Stomach (tissue), 19 donors: ENCODE measurements at places on chromosomes 5 and 9. TPM values are rescaled to one million over a fixed set of nuclear protein-coding genes. Genes with fewer than 3 reads are reported as not detected.

Gene TTLL11
- total RNA-seq = 4.2 TPM

DNA sequence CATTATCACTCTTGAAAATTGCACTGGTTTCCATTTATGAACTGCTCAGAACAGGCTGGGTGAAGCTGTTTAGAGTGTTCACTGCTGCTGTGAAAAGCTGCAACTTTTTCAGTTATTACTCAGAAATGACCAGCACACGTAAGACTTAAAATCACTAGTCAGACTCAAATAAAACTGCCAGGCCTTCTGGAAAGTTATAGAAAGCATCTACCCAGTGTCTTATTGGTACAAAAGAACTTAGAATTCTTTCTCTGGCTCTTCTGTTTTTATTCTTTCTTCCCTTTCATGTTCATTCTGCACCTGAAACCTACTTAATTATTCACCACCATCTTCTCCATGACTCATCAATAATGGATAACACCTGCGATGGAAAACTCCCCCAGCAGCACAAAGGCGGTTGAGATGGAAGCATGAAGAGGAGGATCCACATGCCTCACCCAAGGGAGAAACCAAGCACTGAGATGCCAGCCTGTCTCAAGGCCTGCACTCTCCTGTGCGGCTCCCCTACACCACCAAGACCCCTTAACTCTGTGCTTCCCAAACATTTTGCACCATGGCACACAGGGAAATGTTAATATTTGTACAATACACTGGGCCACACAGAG, 171.9 kb downstream of the ENTREP1 start:
- no peak overlapping the region for H3K27ac ChIP-seq
- H3K36me3 ChIP-seq = no peaks in the 10 kb centered on the region
- H3K4me1 ChIP-seq = no peaks in the 10 kb centered on the region
- no peak for DNase-seq

- no peak overlapping the region for H3K27ac ChIP-seq
- DNase-seq = no peak
- no peaks in the 10 kb centered on the region for H3K27me3 ChIP-seq
- H3K4me1 ChIP-seq = no peaks in the 10 kb centered on the region
- no peaks in the 10 kb centered on the region for H3K36me3 ChIP-seq
Measured at GRCh38 chr5:84275609-84276008, 109.1 kb downstream of the EDIL3 start.

DNA sequence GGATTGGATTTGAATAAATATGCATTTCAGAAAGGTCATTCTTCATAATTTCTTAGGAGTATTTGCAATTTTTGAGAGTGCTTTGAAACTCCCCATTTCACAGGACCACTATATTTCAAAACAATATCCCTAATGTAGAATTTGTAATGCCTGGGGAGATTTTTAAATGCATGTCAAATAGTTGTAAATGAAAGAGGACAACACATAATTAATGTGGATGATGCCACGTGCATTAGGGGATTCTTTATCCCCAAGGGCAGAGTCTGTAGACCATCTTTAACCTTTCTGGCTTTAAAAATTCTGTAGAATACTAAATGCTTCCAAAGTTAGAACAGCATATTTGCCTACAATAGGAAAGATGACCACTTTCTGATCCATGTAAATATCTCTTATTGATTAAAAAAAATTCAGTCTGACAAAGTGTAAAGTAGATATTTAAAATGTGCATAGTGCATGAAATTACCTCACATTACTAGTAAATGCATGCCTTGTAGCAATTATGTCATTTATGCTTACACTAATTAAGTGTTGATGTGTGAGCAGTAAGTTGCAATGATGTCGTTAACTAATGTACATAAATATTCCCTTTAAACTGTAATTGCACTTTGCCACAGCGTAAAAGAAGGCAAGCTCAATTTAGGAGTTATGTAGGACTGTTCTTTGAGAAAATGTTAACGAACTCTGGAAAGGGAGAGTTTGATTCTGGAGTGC, 416.1 kb downstream of the PSAT1 start:
- H3K4me3 ChIP-seq = no peak overlapping the region
- no peaks in the 10 kb centered on the region for H3K27me3 ChIP-seq
- no peak for DNase-seq
- no peaks in the 10 kb centered on the region for H3K36me3 ChIP-seq
- H3K4me1 ChIP-seq = no peaks in the 10 kb centered on the region
- no peak overlapping the region for H3K27ac ChIP-seq

DNA sequence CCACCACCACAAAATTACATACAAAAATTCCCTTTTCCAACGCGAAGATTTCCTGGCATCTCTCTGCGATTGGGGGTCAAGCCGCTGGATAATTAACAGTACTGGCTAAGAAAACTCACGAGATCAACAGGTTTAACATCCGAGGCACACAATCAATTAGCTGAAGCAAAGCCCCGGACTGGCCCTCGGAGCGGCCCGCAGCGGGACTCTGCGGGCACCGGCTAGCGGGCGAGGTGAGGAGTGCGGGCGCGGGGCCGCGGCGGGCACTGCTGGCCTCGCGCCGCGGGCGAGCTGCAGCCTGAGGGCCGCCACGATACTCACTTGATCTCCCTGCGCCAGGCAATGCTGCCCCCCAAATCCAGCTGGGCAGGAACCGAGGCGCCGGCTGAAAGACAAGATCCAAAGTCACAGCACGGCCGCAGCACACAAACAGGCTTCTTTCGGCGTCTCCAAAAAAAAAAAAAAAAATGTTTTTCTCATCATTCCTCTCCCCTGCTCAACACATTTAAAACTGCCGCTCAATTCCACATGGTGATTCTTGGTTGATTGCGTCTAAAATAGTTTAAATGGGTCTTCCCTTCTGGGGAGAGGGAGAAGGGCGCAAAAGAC, 210.2 kb downstream of the MEF2C start:
- no peak for DNase-seq
- H3K36me3 ChIP-seq = no peaks in the 10 kb centered on the region
- H3K4me3 ChIP-seq = no peak overlapping the region
- peaks cover 17% of the 10 kb centered on the region for H3K4me1 ChIP-seq
- H3K27ac ChIP-seq = no peak overlapping the region

- no peaks in the 10 kb centered on the region for H3K27me3 ChIP-seq
- H3K36me3 ChIP-seq = no peaks in the 10 kb centered on the region
- peak; percentile 80 for DNase-seq
- H3K4me1 ChIP-seq = peaks cover 52% of the 10 kb centered on the region
- H3K4me3 ChIP-seq = no peak within 1 kb of the TSS
Measured at GRCh38 chr9:136951541-136952320, at the start of gene LCN12. Gene LCN12, plus strand, starts transcription at chr9:136952273. Its CDS starts 55 bp downstream, at chr9:136952328.
